ENCODE measurements at places on chromosomes 7 and 10. TPM values are rescaled to one million over a fixed set of nuclear protein-coding genes. Genes with fewer than 3 reads are reported as not detected.

DNA sequence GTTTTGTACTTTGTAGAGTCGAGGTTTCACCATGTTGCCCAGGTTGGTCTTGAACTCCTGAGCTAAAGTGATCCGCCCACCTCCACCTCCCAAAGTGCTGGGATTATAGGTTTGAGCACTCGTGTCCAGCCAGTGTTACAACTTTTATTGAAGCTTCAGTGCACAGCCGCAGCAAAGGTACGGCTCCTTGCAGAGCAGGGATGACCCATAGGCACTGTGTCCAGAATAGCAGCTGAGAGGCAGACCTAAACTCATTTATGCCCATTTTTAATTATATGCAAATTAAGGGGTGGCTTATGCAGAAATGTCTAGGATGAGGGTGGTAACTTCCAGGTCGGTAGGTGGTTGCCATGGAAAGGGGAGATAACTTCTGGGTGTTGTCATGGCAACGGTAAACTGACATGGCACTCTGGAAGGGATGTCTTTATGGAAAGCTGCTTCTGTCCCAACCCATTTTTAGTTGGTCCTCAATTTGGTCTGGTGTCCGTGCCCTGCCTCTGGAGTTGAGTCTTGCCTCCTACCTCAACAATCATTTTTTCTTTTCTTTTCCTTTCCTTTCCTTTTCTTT lies 22.7 kb downstream of the NYAP1 start:
- DNase-seq = no peak

The SPACDR gene
- 1.2 TPM for polyA plus RNA-seq

The EBF3 gene
- polyA plus RNA-seq = 2.7 TPM

DNA sequence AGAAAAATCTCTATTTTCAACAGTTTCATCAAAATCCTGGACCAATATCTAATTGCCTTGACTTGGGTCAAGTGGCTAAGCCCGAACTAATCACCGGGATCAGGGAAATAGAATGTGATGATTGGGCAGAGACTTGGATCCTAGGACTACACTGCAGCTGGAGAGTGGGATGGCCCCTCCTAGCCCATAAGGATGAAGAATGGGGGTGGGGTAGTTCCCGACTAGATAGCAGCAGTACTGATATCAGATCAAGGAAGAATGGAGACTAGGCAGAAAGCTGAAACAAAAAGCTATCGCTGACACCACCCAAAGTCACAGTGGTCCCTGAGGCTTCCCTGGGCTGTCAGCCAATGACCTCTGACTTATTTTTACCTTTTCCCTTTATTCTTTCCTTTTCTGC lies 160.4 kb upstream of the PHYHIPL start:
- no peak for DNase-seq

DNA sequence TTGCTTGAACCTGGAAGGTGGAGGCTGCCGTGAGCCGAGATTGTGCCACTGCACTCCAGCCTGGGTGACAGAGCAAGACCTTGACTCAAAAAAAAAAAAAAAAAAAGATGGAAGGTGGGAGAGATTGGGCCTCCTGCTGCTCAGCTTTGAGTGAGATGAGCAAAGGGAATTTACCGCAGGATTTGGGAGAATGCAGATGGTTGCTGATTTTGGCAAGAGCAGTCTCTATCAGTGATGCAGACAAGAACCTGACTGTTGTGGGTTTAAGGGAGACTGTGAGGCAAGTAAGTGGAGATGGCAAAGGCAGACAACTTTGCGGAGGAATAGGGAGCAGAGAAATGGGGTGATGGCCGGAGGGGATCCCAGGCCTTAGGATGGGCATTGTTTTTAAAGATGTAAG lies 1140.8 kb upstream of the AUTS2 start:
- no peak for DNase-seq

The PON1 gene
- 0.33 TPM for polyA plus RNA-seq

The PAPOLB gene
- polyA plus RNA-seq = 0.18 TPM

The NODAL gene
- 0.67 TPM for polyA plus RNA-seq

GRCh38 chr10:24425151-24425550 lies 216.2 kb downstream of the KIAA1217 start:
- DNase-seq = no peak

DNA sequence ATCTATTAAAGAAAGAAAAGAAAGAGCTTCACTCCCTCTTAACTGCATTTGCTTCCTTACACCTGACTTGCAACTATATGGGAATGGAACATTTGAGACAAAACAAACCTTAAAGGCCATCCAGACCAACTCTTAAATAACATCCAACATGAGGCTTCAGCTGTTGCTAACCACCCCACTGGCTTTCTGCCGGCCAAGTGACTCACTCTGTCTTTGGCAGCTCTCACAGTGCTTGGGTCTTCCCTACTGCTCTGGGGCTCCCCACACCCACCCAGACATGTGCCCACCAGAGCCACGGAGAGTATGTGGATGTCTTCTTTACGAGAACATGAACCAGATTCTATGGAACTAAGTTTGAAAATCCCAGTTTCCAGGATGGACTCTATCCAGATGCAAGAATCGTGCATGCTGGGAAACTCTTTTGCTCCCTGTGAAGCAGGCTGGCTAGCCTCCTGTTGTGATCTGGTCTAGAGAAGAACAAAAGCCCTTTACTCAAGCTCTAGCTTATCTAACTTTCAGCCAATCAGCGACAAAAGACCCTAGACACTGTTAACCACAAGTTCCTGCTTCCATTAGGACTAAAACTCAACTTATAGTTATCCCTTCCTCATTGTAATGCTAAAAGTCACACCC lies 245.7 kb downstream of the TCERG1L start:
- no peak for DNase-seq

- DNase-seq = no peak
Measured at GRCh38 chr7:45479781-45480180, 94.4 kb upstream of the ADCY1 start.

DNA sequence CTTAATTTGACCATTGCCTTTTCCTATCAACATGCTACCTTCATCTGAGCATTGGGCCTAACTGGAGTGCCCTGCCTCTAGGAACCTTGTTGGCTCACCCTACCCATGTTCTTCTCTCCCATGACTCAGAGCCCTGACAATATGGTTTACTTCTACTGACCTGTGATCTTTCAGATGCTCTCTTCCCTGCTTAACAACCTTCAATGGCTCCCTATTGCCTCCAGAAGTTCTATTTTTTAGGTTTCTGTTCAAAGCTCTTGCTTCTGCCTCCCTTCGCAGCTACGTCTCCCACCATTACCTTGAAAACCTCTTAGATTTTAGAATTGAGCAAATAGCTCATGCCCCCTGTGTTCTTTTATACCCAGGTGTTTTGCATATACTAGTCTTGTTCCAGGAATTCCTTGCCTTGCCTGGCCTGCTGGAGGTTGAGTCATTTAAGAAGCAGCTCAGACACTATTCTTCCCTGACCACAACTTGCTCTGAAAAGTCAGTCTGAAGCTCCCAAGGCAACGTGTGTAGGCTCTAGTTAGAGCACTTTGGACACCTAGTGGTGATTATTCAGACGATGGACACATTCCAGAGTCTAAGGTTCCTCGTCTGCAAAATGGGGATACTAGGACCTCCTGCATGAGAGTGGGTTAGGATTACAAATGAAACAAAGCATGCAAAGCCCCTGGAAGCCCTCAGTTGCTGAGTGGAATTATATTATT lies 64.4 kb upstream of the EMX2 start:
- no peak for DNase-seq

DNA sequence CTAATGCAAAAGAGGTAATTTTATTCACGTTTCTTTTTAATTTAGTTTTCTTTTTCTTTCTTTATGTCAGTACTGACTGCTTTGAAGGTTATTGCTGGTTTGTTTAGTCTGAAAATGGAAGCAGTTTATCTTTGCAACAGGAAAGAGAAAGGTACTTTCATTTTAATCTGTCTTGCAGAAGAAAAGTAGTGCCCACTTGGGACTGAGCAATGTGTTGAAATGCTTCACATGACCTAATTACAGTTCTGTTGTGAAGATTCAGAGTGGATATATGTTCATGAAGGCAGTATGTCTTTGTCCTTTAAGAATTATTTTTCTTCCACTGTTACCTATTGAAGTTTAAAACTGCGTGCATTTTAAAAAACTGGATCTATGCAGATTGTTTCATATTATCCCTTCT lies 80.1 kb downstream of the ANKIB1 start:
- DNase-seq = no peak

The GJD4 gene
- 0.13 TPM for polyA plus RNA-seq

DNA sequence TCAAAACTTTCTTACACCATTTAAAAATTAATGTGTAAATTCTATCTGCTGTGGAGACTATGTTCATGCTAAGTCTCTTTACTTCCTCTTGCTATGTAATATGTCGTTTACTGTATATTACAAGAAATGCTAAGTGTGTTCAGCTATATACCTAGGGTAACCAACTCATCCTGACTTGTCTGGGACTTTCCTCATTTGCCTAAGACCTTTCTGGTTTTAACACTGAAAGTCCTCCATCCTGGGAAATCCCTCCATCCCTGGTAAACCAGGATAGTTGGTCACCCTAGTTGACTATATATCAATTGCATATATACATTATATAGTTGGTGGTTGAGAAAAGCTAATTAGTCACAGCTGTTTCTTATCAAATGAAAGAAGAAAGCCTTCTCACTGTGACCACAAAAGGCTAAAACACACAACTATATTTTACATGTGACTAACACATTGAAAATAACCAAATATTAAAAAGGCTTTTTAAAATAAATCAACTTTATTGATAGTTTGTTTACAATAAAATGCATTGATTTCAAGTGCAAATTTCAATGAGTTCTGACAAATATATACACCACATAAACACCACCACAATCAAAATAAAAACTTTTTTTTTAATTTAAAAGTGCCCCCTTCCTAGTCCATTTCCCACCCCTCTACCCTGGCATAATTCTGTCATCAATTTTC lies 167.7 kb upstream of the INHBA start:
- no peak for DNase-seq

GRCh38 chr10:43287056-43288007 lies 20.5 kb upstream of the RASGEF1A start:
- no peak for DNase-seq

- no peak for DNase-seq
Measured at GRCh38 chr7:6026820-6027311, 4.3 kb upstream of the ANKRD61 start.

The ADRB1 gene
- 0.12 TPM for polyA plus RNA-seq

The ASZ1 gene
- polyA plus RNA-seq = not detected

DNA sequence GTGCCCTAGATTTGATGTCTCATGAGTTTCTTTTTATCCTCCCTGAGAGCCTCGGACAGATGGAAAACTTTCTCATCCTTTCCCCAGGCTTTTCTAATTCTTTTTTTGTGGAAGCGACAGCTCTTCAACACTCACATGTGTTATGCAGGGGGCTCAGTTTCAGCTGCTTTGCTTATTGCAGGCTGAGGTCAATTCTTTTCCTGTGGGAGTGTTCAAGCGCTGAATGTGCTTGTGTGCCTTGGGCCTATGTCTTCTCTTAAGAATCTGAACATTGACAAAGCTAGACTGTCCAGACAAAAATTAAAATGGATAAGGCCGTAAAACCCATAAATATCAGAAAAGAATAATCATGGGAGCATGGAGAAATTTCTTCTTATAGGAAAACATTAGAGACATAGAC lies 125.2 kb upstream of the STEAP4 start:
- DNase-seq = peak; percentile 13

GRCh38 chr7:79055722-79056415 lies 397.6 kb downstream of the MAGI2 start:
- DNase-seq = peak; percentile 53

DNA sequence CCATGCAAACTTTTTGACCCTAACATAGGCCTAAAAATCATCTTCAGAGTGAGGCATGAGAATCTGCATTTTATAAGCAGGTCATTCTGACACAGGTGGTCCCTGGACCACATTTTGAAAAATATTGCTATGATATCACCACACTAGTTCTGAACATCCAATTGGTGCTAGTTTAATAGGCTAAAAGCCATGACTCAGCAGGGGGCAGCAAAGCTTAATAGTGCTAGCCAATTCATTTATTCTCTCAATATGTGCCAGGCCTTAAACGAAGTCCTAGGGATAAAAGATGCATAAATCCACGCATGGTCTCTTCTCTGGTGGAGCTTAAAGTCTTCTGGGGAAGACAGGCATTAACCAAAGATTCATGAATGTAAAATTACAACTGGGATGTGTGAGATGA lies 10.2 kb upstream of the SLC25A28 start:
- DNase-seq = peak; percentile 47

DNA sequence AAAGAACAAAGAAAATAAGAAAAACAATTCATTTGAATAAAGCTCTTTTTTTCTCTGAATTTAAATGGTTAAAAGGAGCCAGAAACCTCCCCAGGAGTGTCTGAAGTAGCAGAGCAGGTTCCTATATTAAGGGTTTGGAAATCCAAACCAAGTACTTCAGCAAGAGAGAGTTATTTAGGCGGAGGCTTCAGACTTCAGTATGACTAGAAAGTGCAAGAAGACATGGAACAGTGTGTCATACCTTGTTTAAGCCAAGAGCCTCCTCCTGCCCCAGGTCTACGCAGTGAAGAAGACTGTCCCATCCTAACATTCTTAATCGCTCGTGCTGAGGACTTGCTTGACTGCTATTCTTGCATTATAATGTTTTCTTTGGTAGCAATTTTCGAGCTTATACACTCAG lies 51.3 kb downstream of the ODAD2 start:
- no peak for DNase-seq

All from left kidney (tissue), 8 donors.